ENCODE measurements at places on chromosomes 16 and 17. TPM values are rescaled to one million over a fixed set of nuclear protein-coding genes. Genes with fewer than 3 reads are reported as not detected.
A peak's percentile ranks its signal among the peaks of the same experiment; 100 is the strongest.

DNA sequence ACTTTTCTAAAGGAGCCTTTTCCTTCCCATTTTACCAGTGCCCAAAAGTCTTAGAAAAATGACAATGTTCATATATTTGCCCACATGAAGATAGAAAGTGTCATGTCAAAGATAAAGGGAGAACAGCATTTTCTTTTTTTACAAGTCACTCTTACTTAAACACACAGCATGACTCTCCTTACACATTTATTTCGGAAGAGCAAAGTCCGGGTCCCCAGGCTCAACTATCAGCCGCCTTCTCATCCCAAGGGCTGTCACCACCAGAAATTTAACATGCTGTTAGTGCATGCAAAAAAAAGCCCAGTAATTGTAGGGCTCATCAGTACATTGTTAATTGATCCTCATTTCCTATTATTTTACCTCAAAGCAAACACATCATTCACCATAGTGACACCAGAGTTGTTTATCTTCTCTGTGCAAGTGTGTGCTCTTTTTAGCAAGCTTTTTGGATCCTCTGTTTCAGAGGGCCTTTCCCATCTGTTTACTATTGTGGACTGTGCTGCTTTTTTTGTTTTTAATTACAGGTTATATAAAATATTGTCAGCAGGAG, 560.3 kb downstream of the WWOX start:
- DNase-seq = no peak

- no peak for DNase-seq
Observed at GRCh38 chr16:11708421-11708820, 34.2 kb downstream of the TXNDC11 start.

DNA sequence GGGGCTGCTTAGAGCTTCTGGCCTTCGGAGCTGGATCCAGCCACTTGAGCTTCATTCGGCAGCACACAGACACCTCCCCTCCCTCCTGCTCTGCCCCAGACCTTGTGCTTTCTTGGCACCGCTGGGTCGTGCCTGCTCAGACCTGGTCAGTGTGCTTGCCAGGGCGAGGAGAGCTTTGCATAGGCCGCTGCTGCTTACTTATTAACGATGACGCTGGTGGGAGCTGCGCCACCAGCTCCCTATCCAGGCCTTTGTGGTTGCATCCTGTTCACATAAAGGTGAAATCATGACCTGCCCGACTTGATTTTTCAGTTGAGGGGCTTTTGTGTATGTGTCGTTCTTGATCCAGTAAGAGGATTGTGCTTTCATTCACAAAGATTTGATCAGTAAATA, 101.1 kb downstream of the MSI2 start:
- no peak for DNase-seq

- DNase-seq = no peak
Observed at GRCh38 chr16:13545271-13545670, 374.7 kb upstream of the ERCC4 start.

GRCh38 chr16:79932572-79932971, 332.0 kb upstream of the MAF start:
- peak; percentile 27 for DNase-seq

DNA sequence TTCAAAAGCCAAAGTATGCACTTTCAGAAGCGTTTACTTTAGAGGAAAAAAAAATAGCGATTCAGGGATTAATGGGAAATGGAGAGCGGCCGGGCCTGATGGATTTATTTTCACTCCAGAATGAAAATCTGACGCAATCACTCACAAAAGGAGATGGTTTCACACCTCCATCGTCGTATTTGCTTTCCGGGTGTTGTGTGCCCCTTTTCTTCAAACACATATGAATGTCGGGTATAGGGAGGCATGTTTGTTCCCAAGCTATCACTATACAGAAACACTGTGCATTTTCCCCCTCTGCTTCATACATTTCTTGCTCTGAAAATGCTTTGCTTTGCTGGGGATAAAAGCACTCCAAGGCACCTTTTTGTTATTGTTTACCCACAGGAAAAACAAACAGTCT, 562.2 kb upstream of the ZFHX3 start:
- no peak for DNase-seq

DNA sequence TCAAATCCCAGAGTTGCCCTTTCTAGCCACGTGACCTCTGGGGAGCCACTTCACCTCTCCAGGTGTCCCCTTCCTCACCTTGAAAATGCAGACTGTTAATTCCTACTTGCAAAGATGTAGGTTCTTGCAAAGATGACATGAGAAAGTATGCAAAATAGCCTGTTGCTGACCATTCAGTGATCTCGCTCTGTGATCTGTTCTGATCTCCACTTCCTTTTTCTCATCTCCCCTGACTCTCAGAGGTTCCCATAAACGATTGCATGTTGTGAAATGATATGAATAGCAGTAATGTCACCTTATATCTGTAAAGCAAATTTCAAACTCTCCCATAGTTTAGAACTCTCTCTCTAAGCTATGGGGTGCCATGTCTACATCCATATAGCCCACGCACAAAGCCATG, 182.3 kb downstream of the TMEM132E start:
- no peak for DNase-seq

The USP43 gene
- total RNA-seq = 0.84 TPM

The CRISPLD2 gene
- 0.40 TPM for total RNA-seq

The SMIM36 gene
- total RNA-seq = not detected

The VPS35 gene
- 66.1 TPM for total RNA-seq

The TMEM238L gene
- not detected for total RNA-seq

The HS3ST3A1 gene
- 187 TPM for total RNA-seq

The PLEKHH3 gene
- 15.7 TPM for total RNA-seq

The HEATR9 gene
- not detected for total RNA-seq

The IGFALS gene
- not detected for total RNA-seq

Data from HT1080 (cell line).